ENCODE measurements at places on chromosomes 2 and 18. TPM values are rescaled to one million over a fixed set of nuclear protein-coding genes. Genes with fewer than 3 reads are reported as not detected.

FNDC4 gene
- total RNA-seq = not detected

DNA sequence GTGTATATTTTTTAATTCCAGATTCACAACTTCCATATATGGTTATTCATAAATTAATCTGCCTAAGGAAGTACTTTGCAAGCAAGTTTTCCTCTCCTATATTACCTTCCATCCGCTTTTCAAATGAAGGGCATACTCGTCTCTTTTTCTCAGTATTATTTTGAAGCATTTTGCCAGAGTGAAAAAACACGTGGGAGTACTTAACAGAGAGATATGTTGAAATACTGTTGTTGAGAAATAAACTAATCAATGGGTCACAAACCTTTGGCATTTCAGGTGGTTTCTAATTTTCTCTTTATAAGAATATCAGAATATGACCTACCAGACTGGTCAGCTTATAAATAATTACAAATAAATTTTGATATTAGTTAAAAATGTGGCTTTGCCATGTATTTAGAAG, 67.6 kb downstream of the CCDC102B start:
- no peak for DNase-seq

DNA sequence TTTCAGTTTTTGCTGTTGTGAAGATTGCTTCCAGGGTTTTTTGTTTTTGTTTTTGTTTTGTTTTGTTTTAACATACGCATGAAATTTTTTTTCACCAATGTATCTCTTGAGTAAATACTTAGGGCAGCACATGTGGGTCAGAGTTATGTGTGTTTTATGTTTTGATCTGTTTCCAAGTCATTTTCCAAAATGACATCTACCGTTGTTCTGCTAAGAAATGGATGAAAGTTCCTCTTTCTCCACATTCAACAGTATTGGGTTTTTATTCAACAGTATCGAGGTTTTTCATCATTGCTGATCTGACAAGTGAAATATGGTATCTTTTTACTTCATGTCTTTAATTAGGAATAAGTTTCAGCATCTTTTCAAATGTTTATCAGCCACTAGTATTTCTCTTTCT, 16.7 kb downstream of the RNF144A start:
- no peak for DNase-seq

FEV gene
- total RNA-seq = not detected

DNA sequence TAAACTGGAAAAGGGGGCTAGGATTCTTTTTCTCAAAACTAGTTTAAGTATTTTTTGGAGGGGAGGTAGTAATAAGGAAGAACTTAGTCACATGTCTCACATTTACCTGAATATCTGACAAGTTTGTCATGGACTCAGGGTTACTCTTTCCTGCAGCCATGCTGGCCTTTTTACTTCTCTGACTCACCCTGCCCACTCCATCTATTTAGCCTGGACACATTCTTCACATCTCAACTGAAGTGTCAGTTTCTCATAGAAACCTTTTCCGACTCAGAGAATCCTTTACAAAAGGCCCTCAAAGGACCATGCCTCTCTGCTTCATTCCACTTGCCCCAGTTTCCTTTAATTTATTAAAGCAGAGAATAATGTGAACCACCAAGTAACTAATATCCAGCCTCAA, 42.6 kb downstream of the SCN7A start:
- DNase-seq = no peak

- DNase-seq = no peak
Measured at GRCh38 chr2:55482186-55482884, 37.2 kb upstream of the CFAP36 start.

CD226 gene
- total RNA-seq = 45.5 TPM

DNA sequence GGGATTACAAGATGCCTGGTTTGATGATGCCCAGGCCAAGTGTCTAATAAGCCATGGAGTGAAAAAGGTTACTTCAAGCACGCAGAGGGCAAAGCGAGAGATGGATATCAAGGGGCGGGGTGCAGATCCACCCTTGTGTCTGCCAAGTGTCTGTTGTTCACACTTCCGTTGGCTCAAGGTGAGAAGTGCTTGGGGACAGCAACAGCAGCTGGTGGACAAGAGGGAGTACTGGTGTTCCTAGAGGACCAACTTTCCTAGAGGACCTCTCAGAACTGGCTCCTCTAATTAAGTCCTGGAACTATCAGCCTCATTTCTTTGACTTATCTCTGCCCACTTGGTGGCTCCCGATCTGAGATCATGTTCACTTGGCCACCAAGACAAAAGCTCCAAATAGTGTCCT, 299.1 kb downstream of the PRKCE start:
- no peak for DNase-seq

- DNase-seq = no peak
Measured at GRCh38 chr2:100042562-100042961, 99.8 kb downstream of the AFF3 start.

GALNT5 gene
- total RNA-seq = 3.0 TPM

DNA sequence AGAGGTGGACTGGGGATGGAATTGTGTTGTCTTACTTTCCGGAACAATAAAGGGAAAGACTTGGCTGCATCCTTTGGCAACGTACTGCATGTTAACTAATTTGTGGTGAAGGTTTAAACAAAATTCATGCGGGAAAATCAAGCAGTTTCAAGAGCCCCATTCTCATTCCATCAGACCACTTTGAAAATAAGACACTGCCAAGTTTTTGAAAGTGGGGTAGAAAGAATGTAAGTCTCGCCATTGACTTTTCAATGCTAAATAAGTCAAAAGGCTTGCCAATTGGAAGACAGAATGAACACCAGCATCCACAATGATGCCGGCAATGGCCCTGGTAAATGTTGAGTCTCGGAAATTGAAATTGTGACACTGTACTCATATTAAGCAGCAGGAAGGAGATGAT, 322.0 kb downstream of the RND3 start:
- DNase-seq = no peak

HTR2B gene
- total RNA-seq = not detected

DNA sequence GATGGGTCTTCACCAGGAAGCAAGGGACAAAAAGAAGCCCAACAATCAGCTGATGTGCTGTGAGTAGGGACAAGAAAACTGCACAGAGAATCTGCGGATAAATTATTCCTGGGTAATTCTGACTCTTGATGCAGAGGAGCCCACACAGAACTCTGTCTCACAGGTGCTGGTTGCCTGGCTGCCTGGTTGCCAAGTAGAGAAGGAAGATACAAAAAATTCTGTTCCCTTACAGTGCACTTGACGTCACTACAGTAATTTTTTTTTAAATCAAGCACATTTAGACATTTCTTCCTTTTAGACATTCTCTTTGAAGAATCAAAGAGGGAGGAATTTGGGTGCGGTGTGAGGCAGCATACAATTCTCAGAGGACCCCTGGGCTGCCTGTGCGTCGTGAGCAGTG, 152.1 kb upstream of the SIX3 start:
- no peak for DNase-seq

DNA sequence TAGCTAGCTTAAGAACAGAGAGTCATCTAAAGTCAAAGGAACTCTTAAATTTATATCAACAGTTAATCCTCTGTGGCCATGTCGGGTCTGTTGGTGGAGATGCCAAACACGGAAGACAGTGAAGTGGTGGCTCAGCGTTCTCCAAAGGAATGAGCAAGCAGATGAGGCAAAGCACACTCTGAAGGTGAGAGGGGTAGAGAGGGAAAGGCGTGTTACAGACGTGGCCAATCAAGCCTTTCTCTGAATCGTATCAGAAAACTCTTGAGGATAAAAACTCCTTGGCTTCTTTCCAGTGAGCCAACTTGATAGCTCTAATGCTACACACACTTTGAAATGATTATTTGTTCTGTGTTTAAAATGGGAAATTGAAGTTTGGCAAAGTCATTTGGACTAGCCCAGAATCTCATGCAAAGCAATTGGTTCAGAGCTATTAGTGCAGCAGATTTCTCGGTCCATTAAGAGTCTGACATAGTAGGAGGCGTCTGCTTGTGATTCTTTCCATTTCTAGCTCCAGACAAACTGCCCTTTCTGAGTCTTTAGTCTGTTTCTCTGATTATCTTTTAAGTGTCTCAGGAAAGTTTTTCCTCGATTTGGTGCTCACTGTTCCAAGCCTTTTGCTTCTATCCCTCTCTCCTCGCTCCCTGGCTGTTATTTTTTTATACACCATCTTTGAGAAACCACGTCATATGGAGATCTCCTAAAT, 57.5 kb upstream of the CPO start:
- no peak for DNase-seq

GRCh38 chr2:161085149-161085548, 75.1 kb upstream of the TANK start:
- no peak for DNase-seq

DNA sequence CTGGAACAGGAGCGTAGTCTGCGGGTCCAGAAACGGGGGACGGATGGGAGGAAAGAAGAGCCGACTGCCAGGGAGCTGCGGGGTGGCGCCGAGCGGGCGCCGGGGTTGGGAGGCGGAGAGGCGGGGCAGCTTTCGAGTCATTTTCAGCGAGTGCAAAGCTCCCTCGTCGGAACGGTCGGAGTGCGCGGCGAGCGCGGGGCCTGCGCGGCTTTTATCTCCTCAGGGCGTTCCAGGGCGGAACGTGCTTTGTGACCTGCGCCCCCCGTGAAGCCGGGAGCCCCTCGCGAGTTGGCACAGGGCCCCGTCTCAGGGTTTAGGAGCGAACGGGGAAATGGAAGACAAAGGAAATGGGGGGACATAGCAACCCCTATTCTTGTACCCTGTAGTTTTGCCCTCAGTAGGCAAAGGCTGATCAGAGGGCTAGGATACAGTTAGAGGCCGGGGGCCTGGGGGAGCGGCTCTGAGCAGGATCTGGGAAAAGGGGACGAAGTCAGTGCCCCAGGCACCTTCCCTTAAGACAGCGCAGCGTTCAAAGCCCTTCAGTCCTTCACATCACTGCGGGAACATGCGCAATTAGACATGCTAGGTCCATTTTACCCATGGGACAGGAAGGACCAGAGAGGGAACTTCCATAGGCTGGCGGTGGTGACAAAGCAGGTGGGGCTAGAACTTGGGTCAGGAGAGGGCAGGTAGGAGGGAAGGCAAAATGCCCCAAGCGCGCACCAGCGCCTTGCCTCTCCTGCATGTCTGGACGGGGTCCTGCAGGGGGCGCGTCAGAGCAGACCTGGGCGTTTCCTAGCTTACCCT, 60.1 kb upstream of the IL1RL1 start:
- peak; percentile 34 for DNase-seq

LRRTM1 gene
- not detected for total RNA-seq

GRCh38 chr2:164597983-164598382, 23.3 kb downstream of the GRB14 start:
- no peak for DNase-seq

TRABD2A gene
- total RNA-seq = 2.6 TPM

DNA sequence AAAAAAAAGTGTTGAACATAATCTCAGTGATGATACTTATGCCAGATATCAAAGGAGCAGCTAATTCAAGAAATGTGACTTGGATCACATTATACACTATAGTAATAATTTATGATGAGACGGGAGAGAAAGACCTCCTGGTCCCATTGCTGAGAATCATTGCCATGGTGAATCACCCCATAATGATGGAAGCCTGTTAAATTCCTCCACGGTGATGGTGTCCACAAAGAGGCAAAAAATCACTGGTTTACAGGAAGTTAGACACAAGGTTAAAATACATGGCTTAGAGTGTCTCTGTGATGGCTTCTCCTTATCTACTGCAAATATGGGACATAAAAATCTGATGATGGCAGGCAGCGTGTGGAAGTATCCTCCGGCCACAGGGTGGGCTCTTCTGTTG, 210.0 kb downstream of the CDH2 start:
- DNase-seq = no peak

GPR39 gene
- total RNA-seq = 0.49 TPM

DNA sequence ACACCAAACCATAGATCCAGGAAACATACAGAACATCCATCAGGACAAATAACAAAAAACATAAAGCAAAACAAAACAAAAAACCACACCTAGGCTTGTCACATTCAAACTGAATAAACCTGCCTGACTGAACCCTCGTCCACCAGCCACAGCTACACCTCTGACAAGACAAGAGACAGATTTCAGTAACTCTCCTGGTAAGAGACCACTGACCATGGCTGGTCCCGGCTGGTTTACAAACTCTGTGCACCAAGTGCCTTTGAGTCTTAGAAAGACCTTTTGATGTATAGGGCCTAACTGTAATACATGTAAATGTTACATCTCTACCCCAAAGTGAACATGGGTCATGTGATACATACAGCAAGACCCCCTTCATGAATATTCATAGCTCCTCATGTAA, 4.8 kb upstream of the SLC66A2 start:
- DNase-seq = no peak

GKN1 gene
- total RNA-seq = 1.6 TPM

- DNase-seq = no peak
Measured at GRCh38 chr2:187542123-187542522, 12.1 kb downstream of the TFPI start.

PAX3 gene
- 4.2 TPM for total RNA-seq

DNA sequence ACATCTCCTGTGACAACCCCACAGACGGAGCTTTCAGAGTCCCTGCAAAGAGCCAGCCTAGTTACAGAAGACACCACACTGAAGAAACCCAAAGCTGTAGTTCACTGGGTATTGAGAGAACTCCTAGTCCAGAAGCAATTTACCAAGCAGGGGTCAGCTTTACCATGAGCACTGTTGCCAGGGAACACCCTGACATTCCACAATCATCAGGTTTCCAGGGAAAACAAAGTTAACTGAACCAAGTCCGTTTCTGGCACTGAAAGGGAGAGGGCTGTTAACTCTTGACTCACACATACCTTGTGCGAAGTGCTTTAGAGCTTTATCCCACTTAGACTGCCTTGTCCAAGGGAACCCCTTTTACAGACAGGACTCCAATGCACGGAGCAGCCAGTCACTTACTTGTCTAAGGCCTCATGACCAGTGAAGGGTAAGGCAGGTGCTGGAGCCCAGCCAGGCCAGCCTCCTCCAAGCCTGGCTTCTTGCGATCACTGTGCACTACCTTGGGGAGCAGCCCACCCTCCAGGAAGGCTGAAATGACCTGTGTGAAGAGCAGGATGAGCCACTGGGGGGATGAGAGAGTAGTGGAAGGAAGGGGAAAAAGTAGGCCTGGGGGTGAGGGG, 53.9 kb downstream of the REEP1 start:
- DNase-seq = no peak

DNA sequence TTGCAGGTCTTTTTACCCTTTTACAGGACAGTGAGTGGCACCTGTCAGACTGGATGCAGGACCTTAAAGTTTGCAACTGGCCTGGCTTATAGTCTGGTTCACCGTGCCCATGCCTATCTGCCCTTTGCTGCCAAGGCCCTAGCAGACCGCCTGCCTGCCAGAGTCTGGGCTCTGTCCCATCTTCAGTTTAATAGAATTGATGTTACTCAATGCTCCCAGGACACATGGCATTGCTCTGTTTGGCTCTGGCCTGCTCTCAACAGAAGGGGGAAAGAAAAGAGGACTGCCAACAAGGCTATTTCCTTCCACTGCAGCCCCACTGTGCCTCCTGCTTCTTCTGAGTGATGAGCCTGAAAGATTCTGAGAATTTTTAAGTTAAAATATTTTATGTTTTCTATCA, 25.6 kb upstream of the TMEM178A start:
- DNase-seq = no peak

Measured in NCI-H460 (cell line).